ENCODE measurements at places on chromosomes 3 and 15.

DNA sequence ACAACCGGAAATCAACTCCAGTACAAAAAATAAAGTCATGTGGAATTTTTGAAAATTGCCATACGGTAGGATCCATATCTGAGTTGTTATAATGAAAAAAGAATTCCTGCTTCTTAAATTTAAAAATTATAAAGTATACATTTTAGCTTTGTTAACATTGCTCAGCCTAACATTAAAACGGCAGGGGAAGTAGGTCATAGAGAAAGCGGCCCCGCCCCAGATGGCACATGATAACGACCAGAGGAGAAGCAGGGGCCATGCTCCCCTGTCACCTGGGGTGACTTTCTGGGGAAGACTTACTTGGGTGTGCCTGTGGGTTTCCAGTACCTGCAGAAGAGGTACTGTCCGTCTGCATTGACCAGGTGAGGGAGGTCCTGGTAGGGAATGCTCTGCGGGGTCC lies 921 bp downstream of the MGLL start:
- no peak for DNase-seq

DNA sequence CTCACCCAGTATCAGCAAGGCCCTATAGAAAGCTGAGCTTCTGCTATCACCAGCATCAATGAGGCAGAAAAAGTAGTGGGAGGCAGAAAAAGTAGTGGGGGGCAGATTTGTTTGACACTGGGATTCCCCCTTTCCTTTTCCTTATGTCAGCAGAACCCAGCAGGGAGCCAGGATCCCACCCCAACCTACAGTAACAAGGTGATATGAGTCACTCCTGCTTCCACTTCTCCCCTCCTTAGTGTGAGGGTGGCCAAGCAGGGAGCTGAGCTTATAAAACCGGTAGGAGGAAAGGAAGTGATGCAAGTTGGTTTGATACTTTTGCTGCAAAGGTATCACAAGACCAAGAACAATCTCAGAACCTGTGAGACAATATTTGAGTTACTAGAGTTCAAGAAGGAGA lies 128.7 kb downstream of the SCAPER start:
- DNase-seq = no peak

DNA sequence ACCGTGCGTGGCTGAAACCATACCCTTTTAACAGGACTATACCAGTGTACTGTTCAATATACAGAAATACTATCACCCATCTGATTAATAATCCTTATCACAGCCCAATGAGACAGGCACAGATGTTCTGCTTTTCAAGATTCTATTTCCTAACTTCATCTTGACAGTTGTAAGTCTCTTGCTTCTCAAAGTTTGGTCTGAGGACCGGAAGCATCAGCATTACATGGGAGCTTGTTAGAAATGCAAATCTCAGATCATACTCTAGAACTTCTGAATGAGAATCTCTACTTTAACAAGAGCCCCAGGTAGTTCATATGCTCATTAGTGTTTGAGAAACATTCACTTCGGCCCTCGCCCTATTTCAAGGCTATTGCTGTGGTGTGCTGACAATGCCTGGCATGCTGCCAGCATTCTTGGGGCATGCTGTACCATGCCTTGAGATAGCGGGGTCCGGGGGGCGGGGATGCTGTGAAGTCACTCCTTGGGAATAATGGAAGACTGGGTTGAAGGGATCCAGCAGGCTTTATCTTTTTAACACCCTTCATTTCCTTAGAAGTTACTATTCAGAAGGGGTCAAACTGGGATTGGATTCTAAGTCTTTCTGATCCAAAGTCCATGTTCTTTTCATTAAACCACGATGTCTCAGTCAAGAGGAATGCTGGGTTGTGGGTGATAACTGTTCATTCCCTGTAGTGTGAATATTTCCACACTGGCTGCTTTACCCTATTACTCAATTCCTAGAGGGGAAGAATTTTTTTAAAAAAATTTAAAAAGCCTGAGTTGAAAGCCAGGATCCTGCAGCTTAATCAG lies 194.7 kb downstream of the LPP start:
- DNase-seq = no peak

GRCh38 chr15:62390791-62391640 lies 225.9 kb upstream of the C2CD4B start:
- DNase-seq = no peak

- no peak for DNase-seq
These were observed 51.7 kb downstream of the ZDHHC19 start for GRCh38 chr3:196159526-196159925.
